Stimulated activated CD4-positive, alpha-beta T cell treated with anti-CD3 and anti-CD28 coated beads, Interleukin-12 subunit alpha, Interleukin-12 subunit beta, amount 100 ng/mL, for 48 hours (primary cell): ENCODE measurements at places on chromosomes 5 and 9.

DNA sequence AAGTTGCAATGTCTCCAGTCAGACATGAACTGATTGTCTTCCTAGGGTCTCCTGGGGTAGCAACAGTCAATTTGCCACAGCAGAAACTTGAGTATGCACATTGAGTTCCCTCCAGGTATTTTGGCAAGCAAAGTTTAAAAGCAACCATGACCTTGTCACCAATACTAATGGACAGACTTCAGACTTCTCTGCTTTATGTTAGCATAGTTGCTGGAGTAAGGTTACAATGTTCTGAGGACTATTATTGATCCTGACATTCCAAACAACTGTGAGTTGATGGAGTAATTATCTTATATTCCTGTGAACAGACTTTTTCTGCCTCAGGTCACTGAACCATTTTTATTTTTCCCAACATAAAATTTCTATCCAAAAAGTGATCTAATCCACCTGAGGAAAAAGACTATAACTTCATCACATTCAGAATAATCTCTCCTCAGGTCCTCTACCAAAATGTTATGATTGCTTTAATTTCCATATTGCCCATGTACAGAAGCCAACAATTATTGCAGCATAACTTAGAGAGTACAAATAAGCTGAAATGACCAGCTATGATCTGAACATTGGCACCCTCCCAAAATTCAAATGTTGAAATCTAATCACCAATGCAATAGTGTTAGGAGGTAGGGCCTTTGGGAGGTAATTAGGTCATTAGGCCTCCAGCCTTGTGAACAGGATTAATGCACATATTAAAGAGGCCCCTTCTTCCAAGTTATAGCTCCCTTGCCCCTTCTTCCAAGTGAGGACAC, 228.3 kb downstream of the PDE4D start:
- no peak for DNase-seq

DNA sequence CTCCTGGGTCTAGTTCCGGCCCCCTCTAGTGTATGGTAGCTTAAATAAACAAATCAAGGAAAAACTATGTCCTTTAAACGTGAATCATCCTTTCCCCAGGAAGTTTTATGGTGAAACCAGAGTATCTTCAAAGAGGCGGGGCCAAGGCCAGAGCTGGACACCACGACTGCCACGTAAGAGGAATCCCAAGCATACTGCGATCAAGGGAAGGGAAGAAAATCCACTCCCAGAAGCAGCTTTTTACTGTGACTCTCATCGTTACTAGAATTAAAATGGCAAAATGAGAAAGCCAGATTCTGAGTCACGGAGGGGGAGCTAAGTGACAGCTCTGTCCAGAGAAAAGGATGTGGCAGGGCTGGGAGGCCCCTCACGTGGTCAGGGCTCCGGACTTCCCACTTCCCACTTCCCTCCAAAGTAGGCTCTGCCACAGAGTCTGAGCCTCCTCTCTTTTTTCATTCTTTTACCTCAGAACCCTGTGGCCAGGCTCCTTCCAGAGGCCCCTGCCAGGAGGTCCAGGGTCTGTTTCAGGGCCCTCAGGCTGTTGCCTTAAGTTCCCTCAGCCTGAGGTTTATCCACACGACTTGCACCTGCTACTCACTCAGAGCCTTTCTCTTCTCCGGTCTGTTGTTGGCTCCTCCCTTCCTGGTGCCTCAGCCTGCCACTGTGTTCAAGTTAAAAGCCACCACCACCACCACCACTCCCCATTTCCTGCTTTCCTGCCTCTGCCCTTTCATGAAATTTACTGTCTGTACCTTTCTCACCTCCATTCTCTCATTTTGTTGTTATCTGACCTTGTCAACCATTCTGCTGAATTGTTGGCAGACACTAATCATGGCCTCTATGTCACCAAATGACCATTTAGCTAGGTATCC, 1.4 kb upstream of the GLRX start:
- DNase-seq, result no peak

- DNase-seq, result no peak
These were observed 330.7 kb downstream of the PDE4D start for GRCh38 chr5:59562756-59563389.

DNA sequence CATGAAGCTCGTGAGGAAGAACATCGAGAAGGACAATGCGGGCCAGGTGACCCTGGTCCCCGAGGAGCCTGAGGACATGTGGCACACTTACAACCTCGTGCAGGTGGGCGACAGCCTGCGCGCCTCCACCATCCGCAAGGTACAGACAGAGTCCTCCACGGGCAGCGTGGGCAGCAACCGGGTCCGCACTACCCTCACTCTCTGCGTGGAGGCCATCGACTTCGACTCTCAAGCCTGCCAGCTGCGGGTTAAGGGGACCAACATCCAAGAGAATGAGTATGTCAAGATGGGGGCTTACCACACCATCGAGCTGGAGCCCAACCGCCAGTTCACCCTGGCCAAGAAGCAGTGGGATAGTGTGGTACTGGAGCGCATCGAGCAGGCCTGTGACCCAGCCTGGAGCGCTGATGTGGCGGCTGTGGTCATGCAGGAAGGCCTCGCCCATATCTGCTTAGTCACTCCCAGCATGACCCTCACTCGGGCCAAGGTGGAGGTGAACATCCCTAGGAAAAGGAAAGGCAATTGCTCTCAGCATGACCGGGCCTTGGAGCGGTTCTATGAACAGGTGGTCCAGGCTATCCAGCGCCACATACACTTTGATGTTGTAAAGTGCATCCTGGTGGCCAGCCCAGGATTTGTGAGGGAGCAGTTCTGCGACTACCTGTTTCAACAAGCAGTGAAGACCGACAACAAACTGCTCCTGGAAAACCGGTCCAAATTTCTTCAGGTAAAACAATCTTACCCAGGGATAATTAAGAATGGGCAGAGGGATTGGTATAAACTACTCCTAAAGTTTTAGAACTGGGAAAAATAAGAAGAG, 12.9 kb downstream of the ITGA1 start:
- DNase-seq, result peak; percentile 51

DNA sequence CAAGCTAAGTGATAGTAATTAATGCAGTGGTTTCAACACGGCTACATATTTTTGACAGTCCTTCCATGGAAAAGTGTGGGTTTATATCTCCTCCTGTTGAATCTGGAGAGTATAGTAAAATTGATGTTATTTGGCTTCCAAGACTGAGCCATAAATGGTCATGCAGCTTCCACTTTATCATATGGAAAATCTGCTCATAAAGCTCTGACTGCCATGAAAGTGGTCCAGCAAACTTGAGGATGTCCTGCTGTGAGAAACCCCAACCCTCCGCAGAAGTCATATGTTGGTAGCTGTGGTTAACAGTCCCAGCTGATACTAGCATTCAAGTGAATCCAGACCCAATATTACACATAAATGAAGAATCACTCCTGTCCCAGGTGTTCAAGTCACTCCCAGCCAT, 378.3 kb downstream of the KCTD16 start:
- DNase-seq, result no peak

DNA sequence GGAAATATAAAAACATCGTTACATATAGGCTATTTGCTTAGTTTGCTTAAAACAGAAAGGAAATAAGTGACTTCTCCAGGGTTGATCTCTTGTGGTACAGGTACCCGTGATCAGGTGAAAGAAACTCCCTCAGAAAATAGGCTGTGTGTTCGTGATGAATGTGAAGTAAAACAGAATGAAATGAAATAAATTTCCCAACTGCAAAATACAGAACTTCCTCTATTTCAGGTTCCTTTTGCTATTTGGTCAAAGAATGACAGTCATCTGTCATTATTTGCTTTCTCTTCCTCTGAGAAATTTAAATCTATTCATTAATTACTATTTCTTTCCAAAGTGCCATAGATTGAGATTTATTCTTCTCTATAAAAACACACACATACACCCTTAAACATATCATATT, 408.1 kb downstream of the FAM170A start:
- no peak for DNase-seq

GRCh38 chr5:72790186-72790585, 26.3 kb upstream of the TNPO1 start:
- no peak for DNase-seq

DNA sequence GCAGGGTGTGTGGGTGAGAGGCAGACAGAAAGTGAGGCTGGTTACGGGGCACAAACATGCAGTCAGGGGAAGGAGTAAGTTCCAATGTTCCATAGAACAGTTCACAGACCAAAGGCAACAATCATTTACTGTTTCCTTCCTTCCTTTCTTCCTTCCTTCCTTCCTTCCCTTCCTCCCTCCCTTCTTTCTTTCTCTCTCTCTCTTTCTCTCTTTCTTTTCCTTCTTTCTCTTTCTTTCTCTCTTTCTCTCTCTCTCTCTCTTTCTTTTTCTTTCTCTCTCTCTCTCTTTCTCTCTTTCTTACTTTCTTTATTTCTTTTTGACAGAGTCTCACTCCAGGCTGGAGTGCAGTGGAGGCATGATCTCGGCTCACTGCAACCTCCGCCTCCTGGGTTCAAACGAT, 125.8 kb upstream of the LPCAT1 start:
- DNase-seq, result no peak

GRCh38 chr9:4145482-4145881, 154.4 kb downstream of the GLIS3 start:
- no peak for DNase-seq

- no peak for DNase-seq
These were observed 9.4 kb upstream of the MAPK9 start for GRCh38 chr5:180301253-180301652.

GRCh38 chr5:74054641-74055421, 428.8 kb downstream of the ARHGEF28 start:
- no peak for DNase-seq

GRCh38 chr9:136284951-136285350, 18.9 kb downstream of the CCDC187 start:
- DNase-seq, result no peak

- no peak for DNase-seq
These were observed 9.0 kb downstream of the CREBRF start for GRCh38 chr5:173065155-173065554.

DNA sequence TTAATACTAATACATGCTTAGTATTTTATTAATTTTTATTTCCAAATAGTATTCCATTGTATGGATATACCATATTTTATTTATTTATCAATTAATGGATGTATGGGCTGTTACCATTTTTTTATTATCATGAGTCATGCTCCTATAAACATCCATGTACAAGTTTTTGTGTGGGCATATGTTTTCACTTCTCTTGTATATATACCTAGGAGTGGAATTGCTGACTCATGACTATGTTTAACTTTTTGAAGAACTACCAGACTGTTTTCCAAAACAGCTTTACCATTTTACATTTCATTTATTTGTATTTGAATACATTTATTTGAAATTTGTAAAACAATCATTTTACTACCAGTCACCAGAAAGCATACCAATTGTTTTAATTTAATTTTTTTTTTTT, 14.1 kb upstream of the LRRC19 start:
- DNase-seq, result no peak

DNA sequence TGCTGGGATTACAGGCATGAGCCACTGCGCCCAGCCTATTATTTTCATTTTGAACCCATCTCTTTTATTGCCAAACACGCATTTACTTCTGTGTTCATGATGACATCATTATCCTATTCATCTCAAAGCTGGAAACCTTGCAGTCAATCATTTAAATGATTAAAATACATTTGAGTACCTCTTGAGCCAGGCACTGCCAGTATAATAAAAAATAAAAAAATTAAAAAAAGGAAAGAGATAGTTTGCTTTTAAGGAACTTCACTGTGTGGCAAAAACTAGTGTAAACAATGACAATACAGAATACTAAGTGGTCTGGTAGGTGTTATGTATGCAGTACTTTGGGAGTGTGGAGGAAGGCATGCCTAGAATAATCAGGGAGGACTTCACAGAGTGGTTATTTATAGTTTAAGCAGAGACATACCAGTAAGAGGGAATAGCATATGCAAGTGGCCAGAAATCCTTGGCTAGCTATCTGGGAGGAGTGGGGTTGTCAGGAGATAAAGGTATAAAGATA, 8.6 kb downstream of the NSD1 start:
- no peak for DNase-seq

- DNase-seq, result no peak
These were observed 108.1 kb downstream of the GABBR2 start for GRCh38 chr9:98600631-98601030.

- no peak for DNase-seq
These were observed 66.0 kb downstream of the RASEF start for GRCh38 chr9:82996941-82997340.

GRCh38 chr5:6772886-6773285, 59.7 kb downstream of the TENT4A start:
- no peak for DNase-seq

GRCh38 chr5:16169550-16169949, 10.0 kb downstream of the MARCHF11 start:
- DNase-seq, result no peak

DNA sequence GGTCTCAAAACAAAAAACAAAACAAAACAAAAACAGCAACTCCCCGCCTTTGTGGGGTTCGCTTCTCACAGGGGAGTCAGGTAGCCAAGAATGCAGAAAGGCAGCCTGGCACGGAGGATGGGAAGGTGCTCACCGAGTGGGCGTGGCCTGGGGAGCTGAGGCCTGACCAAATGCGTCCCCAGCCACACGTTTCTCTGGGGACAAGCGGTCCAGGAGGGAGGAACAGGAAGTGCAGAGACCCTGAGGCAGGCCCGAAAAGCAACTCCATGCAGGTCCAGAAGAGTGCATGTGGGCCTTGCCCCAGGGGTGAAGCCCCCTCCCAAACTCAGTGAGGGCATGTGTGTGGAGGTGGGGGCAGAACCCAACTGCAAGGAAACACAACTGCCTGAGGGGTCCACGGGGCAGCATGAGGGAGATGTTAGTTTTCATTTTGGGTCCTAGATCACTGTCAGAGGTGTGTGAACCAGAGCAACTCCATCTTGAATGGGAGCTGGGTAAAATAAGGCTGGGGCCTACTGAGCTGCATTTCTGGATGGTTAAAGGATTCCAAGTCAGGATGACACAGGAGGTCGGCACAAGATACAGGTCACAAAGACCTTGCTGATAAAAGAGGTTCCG, 2.6 kb upstream of the UAP1L1 start:
- no peak for DNase-seq

DNA sequence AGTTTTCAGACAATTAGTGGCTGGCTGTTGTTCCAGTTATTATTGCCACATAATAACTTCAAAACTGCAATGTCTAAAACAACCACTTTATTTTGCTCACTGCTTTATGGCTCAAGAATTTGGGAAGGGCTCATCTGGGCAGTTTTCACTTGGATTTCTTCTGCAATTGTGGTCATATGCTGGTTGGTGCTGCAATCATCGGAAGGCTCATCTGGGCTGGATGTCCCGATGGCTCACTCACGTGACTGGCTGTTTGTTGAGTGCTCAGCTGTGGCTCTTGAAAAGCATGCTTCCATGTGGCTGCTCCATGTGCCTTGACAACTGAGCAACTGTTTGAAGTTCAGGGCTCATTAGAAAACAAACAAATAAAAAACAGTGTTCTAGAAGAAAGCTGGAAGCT, 1032.5 kb downstream of the DTWD2 start:
- no peak for DNase-seq

DNA sequence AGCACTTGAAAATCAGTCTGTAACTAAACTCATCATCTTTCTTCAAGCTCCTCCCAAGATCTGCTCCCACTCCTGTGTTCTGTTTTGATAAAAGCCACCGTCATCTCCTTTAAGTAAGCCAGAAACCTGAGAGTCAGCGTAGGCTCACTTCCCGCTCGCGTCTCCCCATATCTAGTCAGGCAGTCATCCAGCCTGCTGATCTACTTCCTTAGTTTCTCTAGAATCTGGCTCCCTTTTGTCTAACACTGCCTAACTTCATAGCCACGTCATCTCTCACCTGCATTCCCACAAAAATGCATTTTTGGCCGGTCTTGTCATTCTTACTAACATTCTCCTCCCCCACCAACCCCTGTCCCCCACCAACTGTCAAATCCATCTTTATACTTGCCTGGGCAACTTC, 3.0 kb upstream of the TJP2 start:
- DNase-seq, result no peak

- DNase-seq, result no peak
These were observed 984 bp upstream of the DOK3 start for GRCh38 chr5:177510567-177511053.
